Choroid plexus epithelial cell (primary cell): ENCODE measurements at places on chromosomes 12 and 14.

DNA sequence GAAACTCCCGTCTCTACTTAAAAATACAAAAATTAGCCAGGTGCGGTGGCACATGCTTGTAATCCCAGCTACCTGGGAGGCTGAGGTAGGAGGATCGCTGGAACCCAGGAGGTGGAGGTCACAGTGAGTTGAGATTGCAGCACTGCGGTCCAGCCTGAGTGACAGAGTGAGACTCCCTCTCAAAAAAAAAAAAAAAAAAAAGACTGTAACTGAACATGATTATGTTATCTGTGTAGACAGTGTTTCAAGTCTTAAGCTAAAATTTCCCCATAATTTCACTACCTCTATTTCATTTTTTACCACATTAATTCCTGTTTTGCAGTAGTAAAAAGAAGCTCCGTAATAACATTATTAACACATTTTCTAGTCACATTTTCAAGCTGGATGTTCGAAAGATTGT, 5.4 kb downstream of the PLBD1 start:
- DNase-seq: no peak

- DNase-seq: no peak
Measured at GRCh38 chr12:108635997-108636808, 2.5 kb upstream of the SELPLG start.

DNA sequence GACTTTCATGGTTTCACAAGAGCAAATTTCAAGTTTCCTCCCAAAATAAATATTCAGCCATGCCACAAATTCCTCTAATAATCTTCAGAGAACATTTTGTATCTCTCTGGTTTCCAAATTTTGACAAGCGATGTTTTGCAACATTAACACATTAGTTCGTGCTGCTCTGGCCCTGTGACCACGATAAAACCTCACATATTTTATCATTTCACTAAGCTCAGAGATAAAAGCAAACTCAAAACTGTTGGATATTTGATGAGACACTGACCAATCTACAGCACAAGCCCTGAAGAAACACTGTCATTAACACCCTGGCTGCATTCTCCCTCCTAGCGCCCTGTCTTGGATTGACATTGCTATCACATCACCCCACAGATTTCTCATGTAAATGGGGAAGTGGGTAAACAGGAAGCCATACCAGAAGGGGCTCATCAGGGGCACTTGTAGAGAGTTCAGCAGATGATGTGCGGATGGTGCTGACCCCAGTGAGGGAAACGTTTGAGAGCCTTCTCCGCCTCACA, 264.3 kb downstream of the PRKD1 start:
- peak; percentile 73 for DNase-seq

DNA sequence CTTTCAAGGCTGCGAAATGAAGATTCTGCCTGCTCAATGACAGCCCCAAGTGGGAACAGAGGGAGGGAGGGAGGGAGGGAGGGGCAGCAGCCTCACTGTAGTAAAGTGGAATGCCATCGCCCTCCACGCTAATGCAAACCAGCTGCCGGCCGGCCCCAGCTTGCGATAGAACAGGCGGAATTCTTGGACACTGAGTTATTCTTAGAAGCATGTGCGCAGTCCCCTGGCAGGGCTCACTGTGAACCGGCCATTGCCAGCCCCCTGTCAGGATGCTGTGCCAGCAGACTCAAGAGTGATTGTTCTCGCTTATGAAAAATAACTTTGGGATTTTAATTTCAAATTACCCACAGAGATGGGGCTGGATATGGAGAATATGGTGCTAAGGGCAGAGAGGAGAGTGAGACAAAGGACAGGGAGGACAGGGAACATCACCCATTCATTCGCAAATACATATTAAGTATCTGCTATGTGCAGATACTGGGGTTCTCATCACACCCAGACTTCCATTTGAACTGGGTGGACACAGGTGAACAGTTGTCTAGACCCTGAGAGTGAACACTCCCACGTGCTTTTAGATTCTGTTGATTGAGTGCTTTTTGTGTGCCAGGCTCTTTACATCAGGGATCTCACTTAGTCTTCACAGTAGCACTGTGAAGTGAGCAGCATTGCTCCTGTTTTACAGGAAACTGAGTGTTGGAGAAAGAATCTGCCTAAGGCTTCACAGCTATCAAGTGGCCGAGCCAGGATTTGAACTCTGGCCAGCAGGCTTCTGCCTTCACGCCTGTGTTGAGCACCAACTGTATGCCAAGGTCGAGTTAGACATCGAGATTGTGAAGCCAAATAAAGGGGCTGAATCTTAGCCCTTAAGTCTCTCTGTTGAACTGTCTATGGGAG, 192.9 kb downstream of the C12orf75 start:
- DNase-seq: peak; percentile 77

GRCh38 chr12:103956509-103957027, 9.1 kb upstream of the TDG start:
- no peak for DNase-seq

- DNase-seq: peak; percentile 68
Measured at GRCh38 chr12:31589904-31590641, 863 bp downstream of the DENND5B start.

DNA sequence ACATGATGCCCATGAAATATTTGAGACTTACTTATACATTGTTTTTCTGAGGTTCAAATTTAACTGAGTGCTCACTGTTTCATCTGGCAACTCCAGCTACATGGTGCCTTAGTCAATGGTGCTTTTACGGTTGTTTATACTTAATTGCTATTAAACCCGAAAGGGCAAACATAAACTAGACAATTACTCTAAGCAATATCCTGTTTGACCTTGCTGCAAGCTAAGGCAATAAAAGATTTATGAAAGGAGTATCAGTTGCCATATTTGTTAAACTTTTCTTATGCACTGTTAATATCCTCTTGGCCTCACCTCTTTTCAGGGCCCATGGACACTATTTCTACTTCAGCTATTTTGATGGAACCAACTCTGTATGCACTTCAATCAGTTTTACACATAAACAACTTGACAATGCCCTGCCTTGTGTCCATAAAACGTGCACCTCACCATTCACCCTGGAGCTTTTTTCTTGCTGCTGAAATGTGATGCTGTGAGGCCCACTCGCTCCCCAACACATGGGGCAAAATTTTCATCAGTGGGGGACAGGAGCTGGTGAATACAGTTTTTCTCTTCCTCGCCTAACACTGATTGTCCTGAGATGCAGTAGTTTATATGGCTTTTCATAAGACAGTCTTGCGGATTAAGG, 64.1 kb upstream of the HIF1A start:
- no peak for DNase-seq

- DNase-seq: peak; percentile 0
Measured at GRCh38 chr12:97716356-97716755, 253.8 kb downstream of the RMST start.
